ENCODE measurements at places on chromosomes 6 and 20.

- no peak for DNase-seq
These were observed 14.4 kb upstream of the MAS1L start for GRCh38 chr6:29502181-29502580.

DNA sequence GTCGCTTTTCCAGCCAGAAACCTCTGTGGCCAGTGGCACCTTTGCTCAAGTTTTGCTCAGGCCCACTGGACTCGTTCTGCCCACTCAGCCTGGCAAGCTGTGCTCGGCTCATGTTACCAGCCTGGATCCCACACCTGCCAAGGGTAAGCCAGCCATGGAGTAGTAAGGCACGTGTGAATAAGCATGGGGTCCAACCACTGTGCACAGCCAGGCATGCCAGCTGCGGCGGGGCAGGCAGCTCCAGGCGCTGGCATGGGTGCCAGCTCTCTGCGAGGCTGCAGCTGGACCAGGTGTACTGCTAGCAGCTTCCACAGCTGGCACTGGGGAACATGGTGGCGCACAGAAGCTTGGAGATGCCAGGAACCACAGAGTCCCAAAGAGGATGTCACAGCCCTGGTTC lies 32.1 kb upstream of the PDYN start:
- no peak for DNase-seq

DNA sequence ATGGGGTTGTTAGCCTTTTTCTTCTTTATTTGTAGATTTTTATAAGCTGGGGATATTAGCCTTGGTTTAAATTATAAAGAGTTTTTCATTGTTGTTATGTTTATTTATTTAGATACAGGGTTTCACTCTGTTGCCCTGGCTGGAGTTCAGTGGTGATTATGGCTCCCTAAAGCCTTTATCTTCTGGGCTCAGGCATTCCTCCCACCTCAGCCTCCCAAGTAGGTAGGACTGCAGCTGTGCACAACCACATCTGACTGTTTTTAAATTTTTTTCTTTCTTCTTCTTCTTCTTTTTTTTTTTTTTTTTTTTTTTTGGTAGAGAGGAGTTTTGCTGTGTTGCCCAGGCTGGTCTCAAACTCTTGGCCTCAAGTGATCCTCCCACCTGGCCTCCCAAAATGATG lies 80.9 kb downstream of the UBE3D start:
- DNase-seq: no peak

GRCh38 chr6:35960187-35960586 lies 39.3 kb upstream of the SRPK1 start:
- DNase-seq: no peak

DNA sequence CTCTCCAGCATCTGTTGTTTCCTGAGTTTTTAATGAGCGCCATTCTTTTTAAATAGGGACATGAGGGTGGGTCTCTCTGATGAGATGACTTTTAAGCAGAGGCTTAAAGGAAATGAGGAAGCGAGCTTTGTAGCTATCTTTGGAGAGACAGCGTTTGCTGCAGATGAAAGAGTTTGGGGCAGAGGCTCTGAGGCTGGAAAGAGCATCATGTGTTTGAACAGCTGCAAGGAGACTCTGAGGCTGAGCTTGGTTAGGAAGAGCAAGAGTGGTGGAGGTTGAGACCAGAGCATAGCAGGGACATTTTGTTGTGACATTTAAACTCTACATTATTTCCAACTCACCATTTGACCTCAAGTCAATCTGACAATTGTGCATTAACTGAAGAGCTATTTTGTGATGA lies 38.3 kb upstream of the TMX4 start:
- no peak for DNase-seq

- no peak for DNase-seq
These were observed 21.6 kb downstream of the CFAP61 start for GRCh38 chr20:20073801-20074371.

DNA sequence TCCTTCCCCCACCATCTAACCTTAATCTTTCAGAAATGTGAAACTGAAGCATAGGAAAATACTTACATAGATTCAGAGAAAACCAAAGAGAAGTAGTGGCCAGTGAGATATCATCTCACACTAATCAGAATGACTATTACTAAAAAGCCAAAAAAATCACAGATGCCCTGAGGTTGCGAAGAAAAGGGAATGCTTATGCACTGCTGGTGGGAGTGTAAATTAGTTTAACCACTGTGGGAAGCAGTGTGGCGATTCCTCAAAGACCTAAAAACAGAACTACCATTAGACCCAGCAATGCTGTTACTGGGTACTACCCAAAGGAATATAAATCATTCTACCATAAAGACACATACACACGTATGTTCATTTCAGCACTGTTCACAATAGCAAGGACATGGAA lies 9.2 kb upstream of the PREX1 start:
- DNase-seq: no peak

GRCh38 chr6:157240059-157240959 lies 83.0 kb downstream of the TMEM242 start:
- DNase-seq: no peak

- no peak for DNase-seq
These were observed 25.5 kb upstream of the PLCB4 start for GRCh38 chr20:9043364-9043763.

DNA sequence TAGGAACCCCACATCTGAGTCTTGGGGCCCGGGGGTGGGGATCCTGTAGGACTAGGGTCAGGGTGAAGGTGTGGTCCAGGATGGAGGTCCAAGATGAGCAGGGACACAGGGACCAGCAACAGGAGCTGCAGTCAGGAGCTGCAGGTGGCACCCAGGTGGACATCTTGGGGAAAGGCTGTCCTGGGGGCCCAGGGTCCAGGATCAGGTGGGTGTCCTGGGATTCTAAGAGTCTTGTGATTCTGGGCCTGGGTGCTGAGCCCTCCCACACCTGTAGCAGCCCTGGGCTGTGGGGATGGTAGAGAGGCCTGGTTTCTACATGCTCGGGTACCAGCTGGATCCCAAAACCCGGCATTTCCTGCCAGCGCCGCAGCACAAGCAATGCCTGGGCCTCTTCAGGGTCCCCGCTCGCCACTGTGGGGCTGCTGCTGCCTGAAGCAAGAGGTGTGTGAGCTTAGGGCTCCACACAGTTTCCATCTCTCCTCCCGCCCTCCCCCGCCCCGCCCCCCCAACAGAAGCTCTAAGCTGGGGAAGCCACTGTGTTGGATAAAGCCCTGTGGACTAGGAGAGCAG lies 20.7 kb downstream of the ERGIC3 start:
- DNase-seq: no peak

DNA sequence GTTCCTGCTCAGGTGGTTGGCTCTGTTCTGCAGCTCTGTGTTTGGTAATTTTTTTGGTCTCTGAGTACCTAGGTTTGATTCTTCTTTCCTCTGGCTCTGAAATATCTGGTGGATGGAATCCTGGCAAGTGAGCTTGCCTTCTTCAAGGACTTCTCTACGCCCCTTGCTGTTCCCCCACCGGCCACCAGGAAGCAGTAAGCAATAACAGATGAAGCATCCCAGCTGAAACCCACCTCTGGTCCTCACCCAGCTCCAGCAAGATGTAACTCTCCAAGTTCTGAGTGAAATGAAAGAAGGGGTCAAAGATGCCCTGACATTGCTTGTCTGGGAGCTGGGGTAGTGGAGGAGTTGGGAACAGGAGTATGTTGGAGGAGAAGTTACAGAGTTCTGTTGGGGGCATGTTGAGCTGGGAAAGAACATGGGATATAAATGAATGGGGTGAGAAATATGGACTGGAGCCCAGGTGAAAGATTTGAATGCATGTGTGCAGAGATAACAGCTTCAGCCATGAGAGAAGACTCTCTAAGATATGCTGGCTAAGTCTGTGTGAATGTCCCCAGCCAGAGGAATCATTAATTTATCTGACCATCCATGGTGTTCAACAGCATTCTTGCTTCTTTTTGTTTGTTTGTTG lies 51.3 kb upstream of the GLP1R start:
- DNase-seq: peak; percentile 66

GRCh38 chr6:87701676-87702588 lies at the start of gene AKIRIN2:
TSS of gene AKIRIN2 (minus strand) at chr6:87702233. CDS start at chr6:87701684, 549 bp downstream.
- DNase-seq: peak; percentile 98

DNA sequence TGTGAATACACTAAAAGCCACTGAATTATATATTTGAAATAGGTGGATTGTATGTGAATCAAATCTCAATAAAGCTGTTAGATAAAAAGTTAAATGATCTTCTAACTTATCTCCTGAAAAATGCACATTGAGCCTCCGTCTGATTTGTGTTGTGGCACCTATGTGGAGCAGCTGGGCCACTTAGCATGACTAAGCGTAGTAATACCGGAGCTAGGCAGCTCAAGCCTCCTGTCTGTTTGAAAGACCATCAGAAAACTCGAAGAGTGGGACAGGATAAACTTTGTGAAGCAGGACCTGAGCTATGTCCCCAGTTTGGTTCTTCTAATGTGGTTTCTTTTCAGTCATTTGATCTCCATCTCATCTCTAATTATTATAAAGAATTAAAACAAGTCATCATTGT lies 11.0 kb upstream of the NOL7 start:
- no peak for DNase-seq

Data from activated T-cell treated with anti-CD3 and anti-CD28 coated beads, Interleukin-2, amount 50 U/mL, for 48 hours (primary cell).